ENCODE measurements at places on chromosomes 3 and 15.

GRCh38 chr3:69182588-69183316 is 60.4 kb upstream of the LMOD3 start:
- DNase-seq, result no peak

GRCh38 chr3:79886204-79886603 is 118.4 kb upstream of the ROBO1 start:
- DNase-seq, result no peak

DNA sequence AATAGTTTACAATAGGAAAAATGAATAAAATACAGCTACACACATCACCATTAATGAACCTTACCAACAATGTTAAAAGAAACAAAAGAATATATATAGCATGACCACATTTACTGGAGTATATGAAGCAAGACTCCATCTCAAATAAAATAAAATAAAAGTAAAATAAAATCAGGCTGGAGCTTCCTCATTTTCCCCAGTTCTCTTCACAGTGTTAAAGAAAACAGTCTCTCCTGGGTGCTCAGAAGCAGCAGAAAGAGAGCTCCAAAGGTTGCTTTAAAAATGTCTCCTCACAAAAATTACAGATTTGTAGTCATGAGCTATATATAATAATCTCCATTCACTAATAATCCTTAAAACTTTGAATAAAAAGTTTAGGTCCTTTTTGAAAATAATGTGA is 48.8 kb downstream of the PIK3CB start:
- no peak for DNase-seq

- DNase-seq, result no peak
These were observed 80.4 kb downstream of the CHRD start for GRCh38 chr3:184460276-184460675.

- no peak for DNase-seq
These were observed 857.3 kb downstream of the TUSC7 start for GRCh38 chr3:117566926-117567325.

DNA sequence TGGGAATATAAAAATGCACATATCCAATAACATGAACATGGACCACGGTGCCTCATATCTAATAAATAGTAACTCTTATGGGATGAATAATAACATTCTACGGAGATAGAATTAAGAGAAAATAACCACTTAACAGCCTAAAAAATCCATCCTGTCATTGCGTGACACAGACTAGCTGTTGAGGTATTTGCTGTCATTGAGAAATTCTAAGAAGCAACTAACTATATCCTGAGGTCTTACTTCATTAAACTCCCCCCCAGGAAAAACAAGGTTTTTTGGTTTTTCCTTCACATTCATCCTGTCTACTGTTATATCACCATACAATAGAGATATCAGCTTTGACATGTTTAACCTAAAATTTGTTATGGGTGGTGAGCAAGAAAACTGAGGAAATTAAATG is 14.3 kb downstream of the CEP152 start:
- no peak for DNase-seq

- peak; percentile 44 for DNase-seq
These were observed 202.5 kb upstream of the TLE3 start for GRCh38 chr15:70299931-70300869.

DNA sequence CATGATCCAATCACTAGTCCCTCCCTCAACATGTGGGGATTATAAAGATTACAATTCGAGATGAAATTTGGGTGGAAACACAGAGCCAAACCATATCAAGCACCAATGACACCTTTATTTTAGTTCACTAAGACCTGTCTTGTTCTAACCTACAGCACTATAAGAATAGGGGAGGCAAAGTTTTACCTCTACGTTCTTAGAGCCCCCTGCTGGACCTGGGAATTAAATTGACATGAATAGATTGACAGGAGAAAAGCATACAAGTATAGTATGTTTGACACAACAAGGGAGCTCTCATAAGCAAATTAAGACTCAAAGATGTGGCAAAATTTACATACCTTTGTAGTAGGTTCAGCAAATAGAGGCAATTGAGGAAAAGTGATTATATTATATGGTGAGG is 974.4 kb upstream of the ALCAM start:
- DNase-seq, result no peak

- DNase-seq, result no peak
These were observed 503 bp downstream of the HLTF start for GRCh38 chr3:149085828-149086231.
